ENCODE measurements at places on chromosomes 3 and 15. TPM values are rescaled to one million over a fixed set of nuclear protein-coding genes. Genes with fewer than 3 reads are reported as not detected.
A peak's percentile ranks its signal among the peaks of the same experiment; 100 is the strongest.

The ARPC4 gene
- 164 TPM for total RNA-seq

The ARNT2 gene
- 9.5 TPM for total RNA-seq

The LSMEM2 gene
- 0.24 TPM for total RNA-seq

The SKOR1 gene
- total RNA-seq: 0.13 TPM

The KIF9 gene
- total RNA-seq: 8.4 TPM

The NR1I2 gene
- not detected for total RNA-seq

- no peak for DNase-seq
These were observed 91.6 kb upstream of the TRIM42 start for GRCh38 chr3:140586311-140586710.

DNA sequence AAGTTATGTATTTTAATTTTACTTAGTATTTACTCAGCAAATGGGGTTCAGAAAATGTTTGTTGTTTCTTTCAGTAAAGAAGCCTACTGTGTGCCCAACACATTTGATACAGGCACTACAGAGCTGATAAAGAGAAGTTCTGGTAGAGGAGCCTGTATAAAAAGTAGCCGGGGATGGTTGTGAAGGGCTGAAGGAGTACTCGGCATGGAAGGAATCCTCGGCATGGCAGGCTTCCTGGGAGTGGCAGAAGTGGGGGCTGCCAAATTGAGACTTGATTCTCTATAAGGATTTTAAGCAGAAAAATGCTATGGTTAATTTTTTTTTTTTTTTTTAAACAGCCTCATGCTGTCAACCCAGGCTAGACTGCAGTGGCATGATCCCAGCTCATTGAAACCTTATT is 9.3 kb downstream of the ARL13B start:
- DNase-seq: no peak

GRCh38 chr3:32148351-32148750 is 41.9 kb downstream of the GPD1L start:
- no peak for DNase-seq

GRCh38 chr15:51131596-51132290 is 37.0 kb upstream of the TNFAIP8L3 start:
- DNase-seq: no peak

- DNase-seq: no peak
These were observed 43.6 kb downstream of the PIK3R4 start for GRCh38 chr3:130702985-130703384.

DNA sequence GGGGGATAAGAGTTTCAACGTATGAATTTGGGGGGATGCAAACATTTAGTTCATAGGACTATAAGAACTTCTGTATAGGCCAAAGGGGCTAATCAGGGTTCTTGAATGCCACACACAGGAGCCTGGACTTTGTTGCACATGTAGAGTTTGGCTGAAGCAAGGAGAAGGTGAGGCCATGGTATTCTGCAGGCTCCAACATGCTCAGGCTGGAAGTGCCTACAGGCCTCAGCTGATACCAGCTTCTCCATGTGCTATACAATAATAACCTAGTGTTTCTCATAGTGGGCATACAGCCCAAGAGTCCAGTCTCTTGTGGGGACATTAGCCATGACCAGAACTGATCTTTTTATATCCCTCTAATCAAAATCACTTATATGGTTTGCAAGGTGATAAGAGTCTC is 399.7 kb upstream of the MCTP2 start:
- no peak for DNase-seq

GRCh38 chr3:122795674-122796195 is 866 bp downstream of the SLC49A4 start:
- no peak for DNase-seq

- no peak for DNase-seq
These were observed 445 bp upstream of the TSEN2 start for GRCh38 chr3:12483872-12484197.

DNA sequence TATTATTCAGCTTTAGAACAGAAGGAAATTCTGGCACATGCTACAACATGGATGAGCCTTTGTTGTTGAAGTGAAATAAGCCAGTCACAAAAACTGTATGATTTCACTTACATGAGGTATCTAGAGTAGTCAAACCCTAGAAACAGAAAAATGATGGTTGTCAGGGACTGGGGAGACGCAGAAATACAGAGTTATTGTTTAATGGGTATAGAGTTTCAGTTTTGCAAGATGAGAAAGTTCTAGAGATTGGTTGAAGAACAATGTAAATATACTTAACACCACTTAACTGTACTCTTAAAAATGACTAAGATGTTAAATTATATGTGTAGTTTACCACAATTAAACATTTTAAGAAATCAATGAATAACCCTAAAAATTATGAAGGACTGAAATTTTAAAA is 15.8 kb downstream of the SPTSSB start:
- DNase-seq: no peak

DNA sequence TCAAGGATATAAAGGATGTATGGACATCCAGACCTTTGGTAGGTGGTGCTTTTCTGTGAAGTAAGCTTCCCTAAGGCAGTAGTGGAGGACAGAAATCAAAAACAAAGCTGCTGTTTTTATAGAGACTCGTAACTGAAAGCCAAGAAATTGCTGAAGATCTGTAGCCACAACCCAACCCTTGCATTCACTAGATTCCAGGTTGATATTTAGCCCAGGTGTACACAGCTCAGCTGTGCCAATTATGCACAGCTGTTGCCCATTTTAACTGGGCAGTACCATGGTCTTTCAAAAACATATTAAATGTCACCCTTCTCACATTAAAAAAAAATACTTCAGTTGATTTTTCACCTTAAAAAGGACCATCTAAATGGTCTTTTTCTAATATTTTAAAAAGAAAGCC is 75.8 kb downstream of the CNTN3 start:
- DNase-seq: no peak

DNA sequence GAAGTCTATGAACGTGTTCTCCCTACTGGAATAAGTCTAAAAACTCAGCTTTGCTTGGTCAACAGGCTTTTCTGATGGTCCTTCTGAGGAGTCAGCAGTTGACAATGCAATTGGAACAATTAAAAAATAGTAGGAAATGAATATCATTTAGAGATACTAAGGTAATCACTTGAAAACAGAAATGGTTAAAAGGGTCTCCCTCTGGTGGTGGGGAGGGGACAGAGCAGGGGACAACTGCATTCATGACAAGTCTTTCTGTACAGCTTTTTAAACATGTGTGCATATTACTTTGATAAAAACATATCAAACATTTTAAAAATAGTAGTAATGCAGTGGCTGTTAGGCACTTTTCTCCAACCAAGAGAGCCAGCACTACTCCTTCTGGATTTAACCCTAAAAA is 119.9 kb upstream of the FHIT start:
- DNase-seq: no peak

GRCh38 chr3:160205606-160206005 is 19.6 kb upstream of the C3orf80 start:
- DNase-seq: no peak

DNA sequence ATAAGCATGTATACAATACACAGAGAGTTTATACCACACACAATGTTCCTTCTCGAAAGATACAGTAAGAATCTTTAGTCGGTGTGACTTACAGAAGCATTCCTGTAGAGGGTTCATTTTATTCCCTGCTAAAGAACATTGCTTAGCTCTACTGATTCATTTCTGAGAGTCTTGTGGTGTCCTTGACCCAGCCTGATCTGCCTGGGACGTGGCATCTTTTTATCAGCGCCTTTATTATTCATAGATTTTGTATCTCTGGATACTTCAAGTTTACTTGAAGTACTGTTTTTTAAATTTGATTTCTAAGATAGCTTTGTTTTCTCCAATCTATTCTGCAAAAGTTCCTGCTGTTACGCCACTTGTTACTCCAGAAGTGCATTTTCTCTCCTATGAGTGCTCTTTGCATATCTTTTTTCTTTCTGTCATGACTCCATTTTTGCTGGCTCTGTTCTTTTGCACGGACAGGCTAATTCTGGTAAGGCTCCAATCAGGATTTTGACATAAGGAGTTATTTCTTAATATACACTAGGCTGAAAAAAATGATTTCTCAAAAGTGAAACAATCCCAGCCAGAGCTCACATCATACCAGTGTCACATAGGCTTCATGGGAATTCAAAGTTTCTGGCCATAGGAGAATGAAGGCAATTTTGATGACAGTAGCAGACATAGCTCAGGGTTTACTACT is 114.5 kb upstream of the TNIK start:
- no peak for DNase-seq

DNA sequence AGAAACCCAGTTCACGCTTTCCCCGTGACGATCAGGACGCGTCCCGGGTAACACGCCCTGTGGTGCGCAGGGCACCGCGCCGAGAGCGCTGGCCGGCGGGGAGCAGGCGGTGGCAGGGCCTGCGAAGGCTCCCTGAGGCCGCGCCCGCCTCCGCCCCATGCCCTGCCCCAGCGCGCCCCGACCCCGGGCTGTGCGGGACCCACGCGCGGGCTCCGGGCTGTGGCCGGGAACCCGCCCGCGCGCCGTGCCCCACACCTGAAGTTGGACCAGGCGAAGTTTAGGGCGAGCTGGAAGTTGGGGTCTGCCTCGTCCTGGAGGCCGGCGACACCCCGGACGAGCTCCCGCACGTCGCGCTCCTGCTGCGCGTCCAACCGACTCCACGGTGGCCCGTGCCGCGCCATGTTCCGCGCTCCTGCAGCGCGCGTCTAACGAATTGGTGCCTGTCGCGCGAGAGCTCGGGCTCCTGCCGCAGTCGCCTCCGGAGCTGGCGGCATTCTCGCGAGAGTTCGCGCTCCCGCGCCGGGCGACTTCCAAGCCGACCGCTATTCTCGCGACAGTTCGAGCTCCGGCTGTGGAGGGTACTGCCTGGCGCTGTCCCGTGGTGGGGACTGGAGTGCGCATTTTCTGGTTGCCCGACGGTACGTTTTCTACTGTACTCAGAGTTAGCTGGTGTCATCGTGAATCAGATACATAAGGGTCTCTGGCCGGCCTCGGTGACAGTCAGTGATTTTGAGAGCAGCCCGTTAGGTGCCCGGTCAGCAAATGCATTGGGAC is at the start of gene TUBGCP5:
TUBGCP5 (minus strand) TSS at position 427 of the 774 bp plus-strand sequence; CDS start at position 401, 26 bp downstream.
- peak; percentile 98 for DNase-seq

DNA sequence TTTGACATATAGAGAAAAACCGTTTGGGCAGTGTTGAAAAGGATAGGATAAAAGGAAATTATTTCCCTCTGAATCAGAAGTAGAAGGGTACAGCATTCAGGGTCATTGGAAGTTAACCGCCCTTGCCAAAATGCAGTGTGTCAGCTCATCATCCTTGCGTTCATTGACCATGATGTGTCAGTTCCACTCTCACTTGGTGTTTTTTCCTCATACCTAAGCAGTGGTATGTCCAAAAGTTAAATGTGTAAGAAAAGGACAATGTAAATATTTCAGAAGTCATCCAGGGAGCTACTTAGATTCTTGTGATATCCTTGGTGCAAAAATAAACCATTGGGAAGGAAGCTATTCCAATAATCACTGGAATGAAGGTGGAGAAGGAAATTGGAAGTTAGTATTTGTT is 50.7 kb downstream of the MAP6D1 start:
- no peak for DNase-seq

DNA sequence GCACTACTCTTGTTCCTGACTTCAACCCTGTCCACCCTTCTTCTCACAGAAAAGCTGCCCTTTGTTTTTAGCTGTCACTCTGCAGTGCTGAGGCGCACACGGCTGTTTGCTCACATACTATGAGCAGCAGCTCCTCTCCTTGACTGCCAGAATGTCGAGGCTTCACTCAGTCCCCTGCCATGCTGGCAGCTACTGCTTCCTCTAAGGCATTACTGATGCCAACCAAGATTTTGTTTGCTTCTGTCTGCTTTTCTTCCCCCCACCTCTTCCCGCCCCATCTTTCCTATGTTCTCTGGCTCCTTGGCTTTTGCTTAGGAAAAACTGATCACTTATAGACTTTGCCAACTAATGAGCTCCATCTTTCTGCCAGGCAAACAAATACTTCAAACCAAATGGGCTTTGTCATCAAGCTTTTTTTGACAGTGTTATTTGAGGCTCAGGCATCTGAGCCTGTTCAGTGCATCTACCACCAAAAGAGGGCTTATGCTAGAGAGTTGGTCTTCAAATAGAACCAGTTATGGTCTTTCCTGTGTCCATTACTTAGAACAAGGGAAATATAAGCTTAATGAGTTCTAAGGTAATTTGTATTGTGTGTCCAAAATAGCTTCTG is 81.0 kb downstream of the FBXL2 start:
- no peak for DNase-seq

- DNase-seq: no peak
These were observed 103.1 kb downstream of the VGLL3 start for GRCh38 chr3:86887876-86888275.

Measured in H9 (cell line).